Stimulated activated CD8-positive, alpha-beta memory T cell treated with anti-CD3 and anti-CD28 coated beads, Interleukin-4, amount 100 ng/mL, for 24 hours (primary cell): ENCODE measurements at places on chromosomes 1 and 21.

DNA sequence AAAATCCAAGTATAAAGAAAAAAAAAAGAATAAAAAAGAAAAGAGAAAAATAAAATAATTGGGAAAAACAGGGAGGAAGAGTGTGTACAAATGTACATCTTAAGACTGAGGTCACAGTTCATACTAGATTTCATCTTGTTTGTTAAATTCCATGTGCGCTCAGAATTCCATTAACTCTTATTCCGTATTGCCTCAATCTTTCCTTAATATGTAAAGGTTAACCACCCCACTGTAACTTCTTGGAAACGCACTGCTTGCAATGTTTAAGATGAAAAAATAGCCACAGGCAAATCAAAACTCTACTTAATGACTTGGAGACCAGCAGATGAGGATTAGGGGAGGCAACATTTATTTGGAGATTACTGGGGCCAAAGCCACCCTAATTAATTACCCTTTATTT is 23.9 kb upstream of the KCNE1 start:
- DNase-seq, result no peak

GRCh38 chr21:34834852-34835501 is 166.2 kb downstream of the CLIC6 start:
- DNase-seq, result no peak

DNA sequence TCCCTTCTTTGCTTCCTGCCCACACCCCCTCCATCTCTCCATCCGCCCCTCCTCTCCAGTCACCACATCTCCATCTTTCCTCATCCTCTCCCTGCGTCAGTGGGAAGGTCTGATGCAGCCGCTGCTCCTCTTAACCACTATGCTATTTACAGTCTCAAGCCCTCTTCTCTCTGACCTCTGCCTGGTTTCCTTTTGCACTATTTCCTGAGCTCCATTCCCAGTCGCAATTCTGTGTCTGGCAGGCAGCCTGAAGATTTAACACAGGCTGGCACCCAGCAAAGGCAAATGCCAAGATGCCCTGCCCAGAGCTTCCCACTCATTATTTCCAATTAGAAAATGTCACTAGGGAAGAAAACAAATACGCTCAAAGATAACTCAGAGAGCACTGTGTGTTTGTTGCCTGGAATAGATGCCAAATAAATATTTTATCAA is 89.6 kb upstream of the LPGAT1 start:
- DNase-seq, result no peak

DNA sequence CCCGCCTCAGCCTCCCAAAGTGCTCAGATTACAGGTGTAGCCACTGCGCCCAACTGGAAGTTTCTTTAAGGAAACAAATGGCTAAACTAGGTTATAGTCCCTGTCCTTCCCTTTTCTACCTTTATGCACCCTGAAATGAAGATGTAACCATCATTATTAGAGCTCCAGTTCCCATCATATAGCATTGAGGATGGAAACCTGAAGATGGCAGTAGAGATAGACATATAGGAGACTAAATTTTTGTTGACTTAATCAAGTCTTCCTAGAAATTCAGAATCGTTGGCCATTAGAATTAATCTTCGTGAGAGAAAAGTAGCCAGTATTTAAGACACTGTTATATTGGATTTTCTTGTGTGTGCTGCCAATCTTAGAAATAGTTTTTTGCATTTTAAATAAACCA is 1016.3 kb upstream of the NCAM2 start:
- DNase-seq, result no peak

DNA sequence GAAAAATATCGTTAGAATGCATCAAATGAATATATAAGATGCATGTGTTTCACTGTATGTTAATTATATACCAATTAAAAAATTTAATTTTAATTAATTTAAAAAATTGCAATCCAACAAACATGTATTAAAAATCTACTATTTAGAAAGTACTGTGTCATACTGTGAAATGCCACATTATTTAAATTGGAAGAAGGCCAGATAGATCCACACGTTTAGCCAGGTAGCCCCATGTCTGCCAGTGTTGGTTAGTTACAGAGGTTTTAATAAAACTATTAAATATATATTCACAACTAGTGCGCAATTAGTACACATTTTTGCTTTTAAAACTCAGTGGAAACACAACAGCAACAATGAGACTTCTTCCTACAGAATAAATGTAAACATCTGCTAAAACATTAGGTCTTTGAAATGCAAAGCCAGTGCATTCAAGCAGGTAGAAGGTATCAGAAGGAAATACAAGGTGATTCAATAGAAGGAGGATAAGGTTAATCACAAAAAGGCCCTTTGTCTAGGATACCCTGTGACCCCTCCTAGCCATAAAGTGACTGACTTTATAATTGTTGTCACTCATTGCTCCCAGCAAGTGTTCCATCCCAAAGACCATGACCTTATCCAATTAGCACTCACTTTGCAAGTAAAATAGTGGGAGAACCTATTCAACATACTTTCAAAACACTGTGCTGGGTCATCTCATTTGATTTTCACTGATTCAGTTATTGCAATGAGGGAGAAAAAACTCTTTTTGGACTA is 211.5 kb downstream of the TTLL7 start:
- DNase-seq, result no peak

DNA sequence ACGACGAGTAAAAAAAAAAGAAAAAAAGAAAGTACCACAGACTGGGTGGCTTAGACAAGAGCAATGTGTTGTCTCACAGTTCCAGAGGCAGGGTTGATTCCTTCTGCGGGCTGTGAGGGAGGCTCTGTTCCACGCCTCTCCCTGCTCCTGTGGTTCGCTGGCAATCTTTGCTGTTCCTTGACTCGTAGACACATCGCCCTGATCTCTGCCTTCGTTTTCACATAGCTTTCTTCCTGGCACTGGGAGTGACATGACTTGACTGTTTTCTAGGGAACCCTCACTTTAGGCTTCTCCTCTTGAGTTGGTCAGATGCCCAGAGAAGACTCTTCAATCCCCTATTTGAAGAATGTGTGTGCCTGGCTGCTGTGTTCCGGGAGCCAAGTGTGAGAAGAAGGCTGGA is 133.6 kb downstream of the TM2D1 start:
- no peak for DNase-seq

- DNase-seq, result no peak
These were observed 135.5 kb upstream of the ERRFI1 start for GRCh38 chr1:8161546-8162105.

GRCh38 chr1:8598060-8598724 is 219.2 kb downstream of the RERE start:
- no peak for DNase-seq

DNA sequence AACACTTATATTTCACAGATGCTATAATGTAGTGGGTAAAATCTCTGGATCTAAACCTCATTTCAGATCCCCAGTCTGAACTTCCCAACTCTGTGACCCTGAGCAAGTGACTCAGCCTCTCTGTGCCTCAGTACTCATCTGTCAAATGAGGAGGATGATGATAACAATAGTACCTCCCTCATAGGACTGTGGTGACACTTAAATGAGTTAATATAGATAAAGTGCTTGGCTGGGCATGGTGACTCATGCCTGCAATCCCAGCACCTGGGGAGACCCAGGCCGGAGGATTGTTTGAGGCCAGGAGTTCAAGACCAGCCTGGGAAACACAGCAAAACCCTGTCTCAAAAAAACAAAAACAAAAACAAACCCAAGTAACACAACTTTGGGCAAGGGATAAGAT is 4.7 kb upstream of the ECE1 start:
- peak; percentile 17 for DNase-seq
